ENCODE measurements at places on chromosomes 4 and X.

DNA sequence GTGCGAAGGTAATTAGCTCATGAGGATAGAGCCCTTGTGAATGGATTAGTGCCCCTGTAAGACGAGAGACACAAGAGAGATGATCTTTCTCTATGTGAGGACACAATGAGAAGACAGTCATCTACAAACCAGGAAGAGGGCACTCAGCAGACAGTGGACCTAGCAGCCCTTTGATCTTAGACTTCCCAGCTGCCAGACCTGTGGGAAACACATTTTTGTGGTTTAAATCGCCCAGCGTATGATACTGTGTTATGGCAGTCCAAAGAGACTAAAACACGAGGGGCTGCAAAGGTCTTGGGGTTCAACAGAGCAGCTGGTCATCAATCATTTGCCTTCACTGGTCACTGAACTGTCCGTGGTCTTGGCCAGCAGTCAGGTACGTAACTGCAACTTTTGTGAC, 9.2 kb upstream of the SYNPO2 start:
- no peak for DNase-seq

DNA sequence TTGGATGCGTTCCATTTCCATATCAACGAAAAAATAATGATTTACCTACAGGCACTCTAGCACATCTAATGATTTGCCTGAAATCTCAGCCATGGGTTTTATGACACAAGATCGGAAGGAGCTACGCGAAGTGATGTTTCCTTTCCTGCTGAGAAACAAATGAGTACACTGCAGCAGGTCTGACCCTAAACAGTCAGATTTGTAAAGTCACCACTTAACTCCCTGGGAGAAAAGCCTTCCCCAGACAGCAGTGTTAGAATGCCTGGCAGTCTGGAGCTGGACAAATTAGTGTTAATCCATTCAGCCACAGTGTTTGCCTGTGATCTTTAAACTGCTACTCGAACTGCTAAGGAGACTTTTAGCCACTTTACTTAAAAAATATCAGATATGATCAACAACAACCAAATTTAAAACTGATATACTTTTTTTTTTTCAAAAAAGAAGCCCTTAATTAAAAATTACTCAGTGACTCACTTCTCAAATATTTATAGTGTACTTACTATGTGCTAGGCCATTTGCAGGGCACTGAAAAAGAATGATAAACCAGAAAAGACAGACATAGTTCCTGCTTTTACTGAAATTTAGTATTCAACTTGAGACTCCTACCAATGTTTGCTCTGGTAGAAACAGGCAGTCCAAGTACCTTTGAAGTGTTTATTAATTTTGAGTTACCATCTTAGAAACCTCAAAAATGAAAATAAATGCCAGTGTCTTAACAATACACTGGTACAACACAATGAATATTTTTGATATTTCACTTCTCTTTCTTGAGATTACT, 104.5 kb downstream of the SHISA3 start:
- DNase-seq = no peak

DNA sequence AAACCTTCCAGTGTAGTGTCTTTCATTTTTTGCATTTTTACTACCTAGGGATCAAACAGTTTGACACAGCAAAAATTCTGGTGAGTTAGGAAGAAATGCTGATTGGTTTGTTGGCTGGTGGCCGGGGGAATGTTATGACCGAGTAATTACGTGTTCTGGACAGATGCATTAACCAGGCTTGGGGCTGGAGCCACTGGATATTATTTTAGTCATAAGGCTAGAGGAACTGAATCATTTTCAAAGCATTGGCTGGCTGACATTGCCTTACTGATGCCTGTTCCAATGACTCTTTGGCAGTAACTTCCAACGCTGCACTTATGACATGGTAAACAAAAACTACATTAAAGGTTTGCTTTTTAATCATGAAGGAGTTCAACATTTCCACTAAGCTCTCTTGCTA, 84.6 kb downstream of the FBXO8 start:
- no peak for DNase-seq

DNA sequence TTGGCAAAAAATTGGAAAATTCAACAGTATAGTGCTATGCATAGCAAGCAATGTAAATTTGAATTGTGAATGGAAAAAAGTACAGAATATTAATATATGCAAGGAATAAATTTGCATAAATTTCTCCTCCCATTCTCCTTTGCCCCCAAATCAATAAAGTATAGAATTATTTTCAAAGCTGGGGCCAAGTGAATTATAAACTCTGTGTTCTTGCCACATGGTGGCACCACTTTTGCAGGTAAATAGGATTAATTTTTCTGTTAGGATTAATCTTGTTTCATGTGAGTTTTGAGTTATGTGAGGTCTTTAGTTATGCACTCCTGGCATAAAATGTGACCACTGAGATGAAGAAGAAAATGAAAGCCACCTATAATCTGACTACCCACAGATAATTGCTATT, 19.9 kb downstream of the COPS4 start:
- DNase-seq = no peak

GRCh38 chrX:31603411-31604120, 531.7 kb upstream of the FTHL17 start:
- no peak for DNase-seq

DNA sequence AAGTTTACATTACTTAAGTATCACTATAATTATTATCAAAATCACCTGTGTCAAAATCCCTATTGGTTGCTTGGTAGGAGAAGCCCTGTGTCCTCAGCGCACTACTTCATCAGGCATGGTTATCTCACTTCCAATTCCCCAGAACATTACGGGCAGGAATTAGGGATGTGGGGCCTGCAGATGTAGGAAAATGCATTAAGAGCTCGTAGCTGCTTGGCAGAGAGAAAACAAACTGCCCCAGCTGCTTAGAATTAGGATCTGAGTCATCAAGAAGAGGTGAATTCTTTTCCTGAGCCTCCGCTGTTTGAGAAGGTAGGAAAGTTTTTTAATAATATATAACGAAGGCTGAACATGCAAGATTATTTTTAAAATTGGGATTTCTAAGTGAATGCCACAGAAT, 31.1 kb upstream of the CLNK start:
- no peak for DNase-seq

DNA sequence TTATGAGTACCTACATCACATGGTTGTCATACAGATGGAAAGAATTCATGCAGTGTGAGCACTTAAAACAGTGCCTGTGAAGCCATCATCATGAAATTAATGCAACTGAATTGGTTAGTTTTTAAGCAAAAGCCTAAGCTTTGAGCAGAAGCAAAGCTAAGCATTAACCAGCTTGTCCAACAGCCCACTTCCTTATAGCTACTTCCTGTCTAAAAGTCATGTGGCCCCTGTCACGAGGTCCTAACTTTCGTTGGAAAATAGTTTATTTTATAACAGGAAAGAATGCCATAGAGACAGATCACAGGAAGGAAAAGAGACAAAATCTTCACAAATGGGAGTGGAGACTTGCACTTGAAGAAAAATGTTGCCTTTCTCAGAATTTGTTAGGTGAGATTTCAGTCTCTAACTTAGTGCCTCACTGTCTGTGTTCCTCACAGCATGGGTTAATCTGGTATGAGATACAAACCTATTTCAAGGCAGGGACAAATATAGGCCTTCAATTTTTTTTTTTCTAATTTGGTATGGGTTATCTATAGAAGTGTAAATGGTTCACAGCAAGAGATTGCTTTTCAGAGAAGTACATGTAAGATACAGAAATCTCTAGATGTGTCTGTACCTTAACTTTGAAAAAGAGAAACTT, 27.7 kb upstream of the VCX start:
- DNase-seq = no peak

DNA sequence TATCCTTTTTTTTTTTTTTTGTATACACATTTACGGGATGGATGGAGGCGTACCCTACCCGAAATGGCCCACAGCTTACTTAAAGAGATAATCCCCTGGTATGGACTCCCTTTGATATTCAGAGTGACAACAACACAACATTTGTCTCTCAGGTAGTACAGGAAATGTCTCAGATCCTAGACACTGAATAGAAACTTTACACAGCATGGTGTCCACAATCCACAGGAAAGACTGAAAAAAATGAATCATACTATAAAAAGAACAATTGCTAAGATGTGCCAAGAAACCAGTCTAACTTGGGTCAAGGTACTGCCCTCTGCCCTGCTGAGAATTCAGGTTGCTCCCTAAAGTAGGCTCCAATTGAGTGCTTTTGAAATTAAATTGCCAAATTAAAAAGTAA, 100.8 kb upstream of the LANCL3 start:
- DNase-seq = no peak

DNA sequence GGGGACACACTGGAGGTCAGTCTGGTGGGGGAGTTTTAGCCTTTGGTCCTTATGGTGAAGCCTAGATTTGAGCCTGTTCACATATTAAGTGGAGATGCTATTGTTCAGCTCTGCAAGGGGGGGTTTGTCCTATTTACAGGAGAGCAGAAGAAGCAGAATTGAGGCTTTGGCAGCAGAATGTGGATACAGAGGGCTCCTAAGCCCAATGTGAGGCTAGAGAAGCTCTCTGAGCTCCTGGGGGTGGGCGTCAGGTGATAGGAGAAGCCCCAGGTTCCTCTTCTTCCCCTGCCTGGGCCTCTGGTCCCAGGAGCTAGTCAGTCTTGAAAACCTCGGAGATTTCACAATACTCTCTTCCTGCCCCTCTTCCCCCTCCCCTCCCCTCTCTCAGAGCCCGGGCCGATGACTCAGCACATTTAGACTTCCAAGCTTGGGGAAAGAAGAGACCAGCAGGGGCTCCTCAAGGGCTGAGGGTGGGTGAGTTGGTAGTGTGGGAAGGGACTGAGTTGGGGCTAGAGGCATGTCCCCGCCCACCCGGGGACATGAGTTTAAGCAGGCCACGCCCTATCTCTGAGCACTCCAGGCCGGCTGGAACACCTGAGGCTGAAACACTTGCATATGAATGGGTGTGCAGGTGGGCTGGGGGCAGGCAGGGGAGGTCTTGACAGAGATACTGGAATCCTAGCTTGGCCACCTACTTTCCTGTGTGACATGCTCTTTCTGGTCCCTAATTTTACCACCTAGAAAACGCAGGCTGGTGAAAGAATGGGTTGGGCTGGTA, 3.4 kb downstream of the TFE3 start:
- no peak for DNase-seq

DNA sequence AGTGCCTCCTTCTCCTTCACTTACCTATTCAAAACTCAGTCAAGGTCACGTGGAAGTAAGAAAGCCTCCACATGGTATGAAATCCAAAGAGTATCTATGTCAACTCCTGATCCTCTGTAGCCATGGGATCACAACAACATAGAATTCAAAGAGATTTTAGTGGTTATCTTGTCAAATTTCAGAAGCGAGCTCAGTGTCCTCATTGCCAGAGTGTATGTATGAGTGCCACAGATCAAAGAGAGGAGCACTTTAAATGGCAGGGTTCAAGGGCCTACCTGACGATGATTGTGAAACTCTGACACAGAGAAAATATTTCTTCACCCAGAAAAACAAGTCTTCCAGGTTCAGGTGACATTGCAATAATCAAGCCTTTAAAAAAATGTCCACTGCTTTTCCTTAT, 1.2 kb upstream of the ACE2 start:
- no peak for DNase-seq

GRCh38 chr4:151238477-151238876, 38.5 kb upstream of the PRSS48 start:
- no peak for DNase-seq

DNA sequence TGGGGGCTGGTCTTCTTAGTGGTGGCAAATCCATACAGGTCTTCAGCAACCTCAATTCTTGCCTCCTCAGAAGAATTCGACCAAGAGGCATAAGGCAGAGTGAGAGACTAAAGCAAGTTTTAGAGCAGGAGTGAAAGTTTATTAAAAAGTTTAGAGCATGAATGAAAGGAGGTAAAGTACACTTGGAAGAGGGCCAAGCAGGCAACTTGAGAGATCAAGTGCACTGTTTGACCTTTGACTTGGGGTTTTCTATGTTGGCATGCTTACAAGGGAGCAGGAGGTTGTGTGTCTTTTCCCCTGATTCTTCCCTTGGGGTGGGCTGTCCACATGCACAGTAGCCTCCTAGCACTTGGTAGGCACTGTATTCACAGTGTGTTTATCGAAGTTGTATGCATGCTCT, 91.2 kb downstream of the CPE start:
- no peak for DNase-seq

GRCh38 chrX:129802863-129803262, 23.1 kb downstream of the SASH3 start:
- no peak for DNase-seq

GRCh38 chr4:98747393-98748091, 89.1 kb upstream of the TSPAN5 start:
- no peak for DNase-seq

DNA sequence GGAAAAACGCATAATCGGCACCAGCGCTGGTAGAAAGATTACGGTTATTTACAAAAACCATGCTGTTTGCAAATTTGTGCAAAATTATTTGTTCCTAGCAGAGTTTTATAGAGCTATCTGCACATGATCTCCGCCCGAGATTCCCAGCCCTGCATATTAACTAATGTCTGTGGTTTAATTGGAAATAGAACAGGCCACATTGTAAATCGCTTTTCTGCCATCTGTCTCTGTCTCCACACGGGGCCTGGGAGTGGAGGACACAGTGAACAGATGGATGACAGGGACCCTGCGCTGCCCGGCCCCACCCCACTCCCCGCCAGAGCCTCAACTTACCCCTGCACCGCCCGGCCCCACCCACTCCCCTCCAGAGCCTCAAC, 126.9 kb downstream of the FAM53A start:
- no peak for DNase-seq

- no peak for DNase-seq
These were observed 805.9 kb upstream of the GRID2 start for GRCh38 chr4:91497892-91498291.

DNA sequence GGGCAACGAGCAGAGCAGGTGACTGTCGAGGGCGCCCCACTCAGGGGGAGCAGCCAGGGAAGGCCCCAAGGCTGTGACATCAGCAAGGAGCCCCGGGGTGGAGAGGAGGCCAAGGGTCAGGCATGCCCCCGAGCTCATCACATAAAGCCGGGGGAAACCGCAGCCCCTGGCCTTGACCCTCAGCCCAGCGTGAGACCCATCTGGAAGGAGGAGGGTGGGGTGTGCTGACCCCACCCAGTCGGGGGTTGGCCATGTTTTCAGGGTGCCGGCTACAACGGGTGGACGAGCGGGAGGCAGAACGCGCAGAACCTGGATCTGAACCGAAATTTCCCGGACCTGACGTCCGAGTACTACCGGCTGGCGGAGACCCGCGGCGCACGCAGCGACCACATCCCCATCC, 13.9 kb downstream of the CPZ start:
- no peak for DNase-seq

DNA sequence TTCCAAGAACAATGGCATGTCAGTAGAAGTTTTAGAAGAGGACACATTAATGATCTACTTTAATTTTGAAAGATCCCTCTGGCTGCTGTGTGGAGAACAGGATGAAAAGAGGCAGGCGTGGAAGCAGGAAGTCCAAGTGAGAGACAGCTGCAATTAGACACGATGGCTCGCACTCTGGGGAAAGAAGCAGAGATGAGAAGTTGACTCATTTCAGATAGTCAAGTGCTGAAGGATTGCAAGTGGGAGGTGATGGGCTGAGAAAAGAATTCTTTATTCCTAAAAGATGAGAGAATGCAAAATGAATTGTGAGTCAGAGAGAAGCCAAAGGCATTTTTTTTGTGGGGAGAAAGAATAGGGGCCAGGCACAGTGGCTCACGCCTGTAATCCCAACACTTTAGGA, 16.5 kb downstream of the RXFP1 start:
- no peak for DNase-seq

Measured in stimulated activated CD8-positive, alpha-beta memory T cell treated with anti-CD3 and anti-CD28 coated beads, Interleukin-12 subunit alpha, Interleukin-12 subunit beta, amount 100 ng/mL, for 1 hour (primary cell).